Bone marrow (tissue), 2 donors: ENCODE measurements at places on chromosomes 5 and 9.

DNA sequence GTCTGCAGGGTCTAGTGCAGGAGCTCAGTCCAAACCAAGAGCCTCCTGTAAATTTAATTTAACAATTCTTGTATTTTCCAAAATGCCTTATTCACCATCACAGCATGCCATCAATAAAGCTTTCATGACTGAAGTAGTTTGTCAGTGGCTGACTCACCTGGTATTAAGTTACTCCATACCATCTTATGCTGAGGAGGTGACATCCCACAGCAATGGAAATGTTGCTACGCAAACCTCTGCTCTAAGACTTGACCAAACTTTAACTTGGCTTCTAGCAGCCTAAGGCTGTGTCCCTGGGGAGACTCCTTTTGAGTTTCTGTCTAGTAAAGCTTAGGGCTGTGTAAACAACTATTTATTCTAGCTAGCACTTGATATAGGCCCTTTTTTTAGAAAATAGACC lies 1231.3 kb upstream of the CDH18 start:
- no peak for DNase-seq

DNA sequence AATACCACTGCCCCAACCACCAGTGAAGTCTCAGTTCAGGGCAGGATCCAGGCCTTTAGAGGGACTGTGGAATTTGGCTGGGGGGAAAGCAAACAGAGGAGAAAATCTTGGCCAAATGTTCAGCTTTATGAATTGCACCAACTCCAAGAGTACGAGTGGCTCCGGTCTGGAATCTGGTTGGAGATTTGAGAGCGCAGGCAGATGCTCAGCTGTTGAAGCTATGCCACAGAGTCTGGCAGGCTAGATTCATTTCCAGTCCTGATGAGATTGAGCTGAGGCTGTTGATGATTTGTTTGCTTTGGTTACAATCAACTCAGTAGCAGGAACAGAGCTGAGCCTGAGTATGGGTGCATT lies 9.1 kb upstream of the HSPB3 start:
- no peak for DNase-seq

DNA sequence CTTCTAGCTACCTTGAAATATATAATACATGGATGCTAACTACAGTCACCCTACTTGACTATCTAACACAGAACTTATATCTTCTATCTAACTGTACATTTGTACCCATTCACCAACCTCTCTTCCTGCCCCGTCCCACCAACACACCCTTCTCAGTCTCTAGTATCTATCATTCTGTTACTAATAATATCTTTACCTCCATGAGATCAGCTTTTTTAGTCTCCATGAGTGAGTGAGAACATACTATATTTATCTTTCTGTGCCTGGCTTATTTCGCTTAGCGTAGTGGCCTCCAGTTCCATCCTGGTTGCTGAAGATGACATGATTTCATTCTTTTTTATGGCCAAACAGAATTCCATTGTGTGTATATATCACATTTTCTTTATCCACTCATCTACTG lies 37.0 kb downstream of the LIFR start:
- no peak for DNase-seq

DNA sequence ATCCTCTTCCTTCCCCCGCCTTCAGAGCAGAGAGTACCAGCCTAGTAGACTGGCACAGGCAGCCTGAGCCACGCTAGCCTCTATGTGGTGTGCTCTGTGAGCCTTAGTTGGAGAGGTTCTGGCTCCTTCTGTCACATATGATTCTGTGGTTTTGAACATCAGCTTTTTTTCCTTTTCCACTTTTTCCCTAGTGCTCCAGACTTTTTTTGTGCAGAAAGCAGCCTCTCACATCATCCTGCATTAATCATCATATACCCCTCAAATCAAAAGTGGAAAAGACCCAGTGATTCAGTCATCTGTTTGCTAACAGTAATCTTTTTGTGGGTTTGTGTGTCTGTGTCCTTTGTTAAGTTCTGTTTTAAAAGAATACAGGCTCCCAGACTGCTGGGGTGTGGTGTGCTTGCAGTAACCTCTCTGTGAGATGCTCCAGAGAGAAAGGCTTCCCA lies 663.9 kb upstream of the RGMB start:
- no peak for DNase-seq

DNA sequence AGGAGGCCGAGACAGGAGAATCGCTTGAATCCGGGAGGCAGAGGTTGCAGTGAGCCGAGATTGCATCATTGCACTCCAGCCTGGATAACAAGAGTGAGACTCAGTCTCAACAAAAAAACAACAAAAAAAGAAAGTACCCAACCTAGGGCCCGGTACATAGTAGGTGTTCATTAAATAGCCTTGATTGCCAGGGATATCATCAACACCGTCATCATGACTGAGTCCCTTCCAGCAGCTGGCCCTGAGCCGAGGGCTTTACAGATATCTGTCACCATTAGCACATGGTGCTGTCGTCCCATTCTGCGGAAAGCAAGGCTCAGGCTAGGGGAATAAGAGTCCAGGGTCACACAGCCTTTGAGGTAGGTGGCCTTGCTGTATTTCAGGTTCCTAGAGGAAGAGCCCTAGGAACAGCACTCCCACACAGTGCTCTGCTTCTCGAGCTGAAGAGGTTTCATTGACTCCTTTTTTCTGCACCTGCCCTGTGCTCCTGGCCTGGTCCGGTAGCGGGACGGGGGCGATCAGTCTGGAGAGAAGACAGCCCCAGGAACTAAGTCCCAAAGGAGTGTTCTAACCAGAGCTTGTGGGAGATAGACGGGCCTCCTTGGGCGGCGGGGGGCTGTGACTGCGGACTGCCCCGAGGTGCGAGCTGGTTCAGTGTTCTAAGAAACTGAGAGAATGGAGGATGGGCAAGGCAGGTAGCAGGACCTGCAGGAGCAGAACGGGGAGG lies 48.2 kb downstream of the CXXC5 start:
- DNase-seq, result no peak

- DNase-seq, result no peak
Observed at GRCh38 chr5:163310997-163311396, 126.4 kb upstream of the CCNG1 start.
